ENCODE measurements at places on chromosomes 4 and X.

GRCh38 chr4:18524667-18525066, 503.1 kb upstream of the LCORL start:
- no peak for DNase-seq

GRCh38 chrX:16788477-16788876, 2.2 kb downstream of the TXLNG start:
- DNase-seq: peak; percentile 28

DNA sequence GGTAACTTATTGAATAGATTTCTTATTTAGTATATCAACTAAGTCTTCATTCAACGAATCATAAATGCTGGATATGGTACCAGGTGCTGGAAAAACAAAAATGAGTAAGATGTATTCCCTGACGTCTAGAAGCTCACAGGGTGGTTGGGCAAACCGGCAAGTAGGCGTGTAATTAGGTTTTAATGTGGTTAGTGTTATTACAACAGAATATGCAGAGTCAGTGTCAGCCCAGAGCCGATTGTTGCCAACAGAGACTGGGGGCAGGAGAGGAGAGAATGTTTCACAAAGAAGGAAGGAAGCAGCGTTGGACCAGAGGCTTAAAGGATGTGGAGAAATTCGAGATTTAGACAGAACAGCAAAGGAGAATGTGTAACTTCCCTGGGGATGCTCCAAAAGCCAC, 111.7 kb downstream of the TENM3 start:
- DNase-seq: no peak

DNA sequence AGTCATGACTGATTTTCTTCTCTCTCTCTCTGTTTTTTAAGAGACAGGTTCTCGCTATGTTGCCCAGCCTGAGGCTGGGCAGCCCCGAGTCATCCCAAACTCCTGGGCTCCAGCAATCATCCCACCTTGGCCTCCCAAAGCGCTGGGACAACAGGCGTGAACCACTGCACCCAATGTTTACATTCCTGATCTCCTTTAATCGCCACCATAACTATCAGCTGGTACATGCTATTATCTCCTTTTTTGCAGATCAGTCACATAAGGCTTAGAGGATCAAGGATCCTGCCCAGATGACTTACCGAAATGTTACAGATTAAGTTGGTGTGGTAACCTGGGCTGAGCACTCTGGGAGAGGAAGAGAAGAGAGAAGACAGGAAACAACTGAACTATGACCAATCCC, 1.5 kb upstream of the USP46 start:
- DNase-seq: no peak

DNA sequence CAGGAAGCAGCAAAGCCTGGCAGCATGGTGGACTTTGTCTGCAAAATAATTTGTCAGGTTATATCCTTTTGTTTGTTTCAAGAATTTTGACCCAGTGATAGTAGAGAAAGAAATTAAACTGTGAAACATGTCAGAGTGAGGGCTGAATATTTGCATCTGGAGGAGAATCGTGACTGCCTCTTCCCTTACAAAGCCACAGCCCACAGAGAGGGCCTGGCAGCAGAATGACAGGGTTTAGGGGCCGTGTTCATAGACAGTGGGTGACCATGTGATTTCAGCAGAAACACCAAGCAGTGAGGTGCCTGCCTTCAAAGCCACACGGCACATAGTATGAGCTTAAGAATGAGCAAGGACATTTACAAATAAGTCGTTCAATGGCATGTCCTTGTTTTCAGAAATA, 24.4 kb upstream of the PLAC8 start:
- peak; percentile 59 for DNase-seq

DNA sequence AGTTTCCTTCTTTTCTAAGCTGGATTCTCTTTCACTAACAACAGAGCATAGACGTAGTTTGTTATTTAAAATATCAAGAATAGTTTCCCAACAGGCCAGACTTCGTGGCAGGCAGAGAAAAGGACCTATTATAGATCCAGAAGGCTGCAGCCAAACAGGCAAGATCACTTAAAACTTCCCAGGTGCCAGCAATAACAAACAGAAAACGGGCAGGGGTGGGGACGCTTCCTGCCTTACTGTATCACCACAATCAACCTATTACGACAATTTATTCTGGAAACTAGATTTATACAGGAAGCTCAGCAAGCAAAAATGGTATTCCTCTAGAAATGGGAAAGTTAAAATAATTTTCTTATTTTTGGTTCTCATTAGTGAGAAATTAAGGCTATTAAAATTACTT, 22.1 kb downstream of the RWDD4 start:
- DNase-seq: no peak

DNA sequence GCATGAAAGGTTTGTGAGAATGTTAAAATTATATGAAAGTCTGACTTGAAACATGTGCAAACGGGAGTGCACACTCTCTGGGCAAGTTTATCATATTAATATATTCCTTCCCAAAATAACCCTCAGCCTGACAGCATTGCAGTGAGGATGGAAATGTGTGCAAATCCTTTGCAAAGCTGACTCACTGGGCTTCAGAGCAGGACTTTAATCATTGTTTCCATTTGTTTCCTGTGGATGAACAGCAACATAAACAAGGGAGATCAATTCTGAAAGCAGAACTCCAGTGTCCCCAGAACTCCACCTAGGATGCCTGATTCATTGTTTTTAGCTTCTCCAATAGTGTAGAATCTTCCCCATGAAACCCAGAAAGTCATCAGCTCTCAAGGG, 32.9 kb downstream of the SLC2A9 start:
- DNase-seq: no peak

- DNase-seq: no peak
These were observed 529 bp upstream of the CITED1 start for GRCh38 chrX:72306085-72306801.

DNA sequence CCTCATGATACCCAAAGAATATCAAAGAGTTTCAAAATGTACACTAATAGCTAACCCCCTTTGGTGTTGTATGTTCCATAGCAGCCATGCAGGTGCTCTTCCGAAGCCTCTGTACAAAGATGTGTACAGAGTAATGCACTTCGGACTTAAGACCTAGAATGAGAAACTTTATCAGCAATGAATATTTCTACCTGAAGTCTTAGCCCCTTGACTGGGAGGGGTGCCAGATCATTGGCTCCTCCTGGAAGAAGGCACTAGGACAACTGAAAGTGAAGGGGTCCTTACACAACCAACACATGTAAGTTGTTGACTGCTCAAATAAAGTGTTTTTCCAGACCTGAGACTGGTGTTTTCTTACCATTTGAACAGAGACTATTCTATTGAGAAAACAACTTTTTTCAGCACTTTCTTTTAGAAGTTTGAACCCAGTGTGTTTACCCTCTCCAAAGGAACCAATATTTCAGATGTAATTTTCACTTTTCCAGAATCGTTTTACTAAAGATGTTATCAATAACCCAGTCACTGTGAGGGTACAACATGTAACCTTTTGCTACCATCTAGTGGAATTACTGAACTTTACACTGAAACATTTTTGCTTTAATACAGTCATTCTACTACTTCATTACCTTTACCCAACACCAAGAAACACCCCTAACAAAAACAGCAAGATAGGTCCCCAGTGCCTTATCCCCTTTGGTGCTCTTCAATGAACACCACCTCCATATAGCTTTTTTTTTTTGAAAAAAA, 33.3 kb upstream of the PRDX4 start:
- no peak for DNase-seq

- no peak for DNase-seq
These were observed 236.1 kb downstream of the MGST2 start for GRCh38 chr4:139901531-139902320.

DNA sequence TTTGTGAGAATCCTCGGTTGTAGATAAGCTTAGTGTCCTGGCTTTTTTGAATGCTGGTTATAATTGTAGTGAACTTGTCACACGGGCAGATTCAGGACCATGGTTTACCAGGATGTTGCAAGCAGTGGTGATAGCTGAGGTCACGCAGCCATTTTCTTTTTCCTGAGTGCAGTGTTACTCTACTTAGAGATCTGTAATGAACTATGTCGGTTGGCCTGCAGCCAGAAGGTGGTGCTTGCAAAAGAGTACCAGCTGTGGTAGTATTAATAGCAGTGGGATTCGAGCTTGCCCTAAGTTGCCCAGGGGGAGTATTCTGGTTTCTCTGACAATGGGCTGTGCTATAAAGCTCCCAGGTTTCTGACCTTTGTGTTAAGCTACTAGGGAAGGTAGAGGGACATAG, 368.9 kb downstream of the SLITRK2 start:
- no peak for DNase-seq

DNA sequence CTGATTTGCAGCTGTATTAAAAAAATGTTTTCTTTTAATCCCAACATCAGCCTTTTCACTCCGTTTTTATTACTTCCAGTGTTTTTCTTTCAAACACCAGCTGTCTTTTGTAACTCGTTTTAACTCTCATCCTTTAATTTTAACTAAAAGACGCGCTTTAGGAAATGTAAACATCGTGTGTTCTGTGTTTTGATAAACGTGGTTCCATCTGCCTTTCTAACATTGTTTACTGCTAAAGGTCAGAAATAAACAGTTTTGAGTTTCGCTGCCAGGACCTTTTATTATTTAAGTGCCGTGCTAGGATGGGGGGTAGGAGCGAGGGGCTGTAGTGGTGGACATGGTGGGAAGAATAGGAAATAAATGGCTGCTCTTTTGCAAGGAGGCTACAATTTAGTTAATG, 1.5 kb downstream of the N4BP2 start:
- DNase-seq: no peak
